NCI-H1436 (cell line): ENCODE measurements at places on chromosomes 13 and 19.

DNA sequence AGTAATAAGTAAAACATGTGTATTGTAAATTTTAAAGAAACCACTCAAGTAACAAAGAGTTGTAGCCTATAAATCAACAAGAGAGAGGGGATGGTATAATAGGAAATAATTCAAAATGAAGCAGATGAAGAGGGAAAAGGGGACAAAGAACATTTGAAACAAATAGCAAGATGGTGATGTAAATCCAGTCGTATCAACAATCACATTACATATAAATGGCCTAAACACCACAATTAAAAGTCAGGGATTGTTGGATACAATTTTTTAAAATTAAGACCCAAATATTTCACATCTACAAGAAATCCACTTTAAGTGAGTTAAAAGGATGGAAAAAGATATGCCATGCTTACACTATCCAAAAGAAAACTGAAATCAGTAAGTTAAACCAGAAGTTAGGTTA, 15.2 kb downstream of the FNDC3A start:
- DNase-seq, result no peak

GRCh38 chr19:16676101-16676798, 15.3 kb downstream of the TMEM38A start:
- DNase-seq, result no peak

DNA sequence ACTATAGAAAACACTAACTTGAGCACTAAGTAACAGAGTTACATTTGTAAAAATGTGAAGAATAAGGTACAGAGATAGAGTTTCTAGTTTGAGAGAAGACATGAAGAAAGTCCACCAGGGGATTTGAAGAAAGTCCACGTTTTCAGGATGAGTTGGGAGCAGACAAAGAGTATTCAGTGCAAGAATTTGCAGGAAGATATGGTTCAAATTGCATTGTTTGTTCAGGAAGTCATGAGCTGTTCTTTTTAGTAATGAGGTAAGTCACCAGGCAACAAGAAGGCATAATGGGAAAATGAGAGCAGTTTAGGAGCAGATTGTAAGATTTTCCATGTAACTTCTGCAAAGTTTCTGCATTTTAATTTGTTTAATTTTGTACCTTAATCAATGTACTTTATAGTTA, 618.0 kb downstream of the DACH1 start:
- DNase-seq, result no peak

DNA sequence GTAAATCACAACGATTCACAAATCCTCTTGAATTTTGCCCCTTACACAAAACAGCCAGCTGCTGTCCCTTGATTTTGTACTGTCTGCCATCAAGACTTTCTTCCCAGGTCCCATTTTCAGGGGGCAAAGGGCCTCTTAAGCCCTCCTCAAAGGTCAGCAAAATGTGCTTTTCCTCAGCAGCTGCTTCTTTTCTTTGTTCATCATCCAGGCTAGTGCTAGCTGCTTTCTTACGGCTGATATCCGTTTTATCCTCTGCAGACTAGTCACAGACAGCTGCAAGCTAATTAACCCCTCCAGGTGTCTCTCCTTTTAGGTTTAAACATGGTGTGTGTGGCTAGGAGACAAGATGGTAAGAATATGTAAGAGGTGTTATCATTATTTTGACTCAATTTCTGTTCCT, 90.9 kb downstream of the NALCN start:
- peak; percentile 44 for DNase-seq

DNA sequence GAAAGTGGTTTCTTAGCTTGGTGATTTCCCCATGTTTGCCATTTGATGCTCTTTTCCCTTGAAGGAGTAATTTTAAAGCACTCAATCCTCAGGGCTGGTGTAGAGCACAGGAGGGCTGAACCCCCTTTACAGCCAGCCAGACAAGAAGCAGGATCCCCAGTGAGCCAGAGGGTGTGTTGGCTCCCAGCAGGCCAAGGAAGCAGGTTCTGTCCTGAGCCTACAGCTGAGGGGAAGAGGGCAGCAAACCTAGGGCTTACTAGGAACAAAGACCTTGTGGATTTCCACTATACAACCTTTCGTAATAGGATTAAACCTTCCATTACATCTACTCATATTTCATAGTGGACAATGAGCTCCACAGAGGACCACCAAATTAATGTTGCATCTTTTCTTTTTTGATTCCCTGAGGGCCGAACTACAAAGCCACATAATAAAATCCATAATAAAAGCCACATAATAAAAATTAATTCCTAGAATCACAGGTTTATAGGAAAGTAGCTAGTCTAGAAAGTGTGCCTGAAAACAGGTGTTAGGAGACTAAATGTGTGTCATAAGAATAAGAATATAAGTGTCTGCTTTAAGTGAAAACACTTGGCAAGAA, 300.2 kb downstream of the DCLK1 start:
- no peak for DNase-seq

DNA sequence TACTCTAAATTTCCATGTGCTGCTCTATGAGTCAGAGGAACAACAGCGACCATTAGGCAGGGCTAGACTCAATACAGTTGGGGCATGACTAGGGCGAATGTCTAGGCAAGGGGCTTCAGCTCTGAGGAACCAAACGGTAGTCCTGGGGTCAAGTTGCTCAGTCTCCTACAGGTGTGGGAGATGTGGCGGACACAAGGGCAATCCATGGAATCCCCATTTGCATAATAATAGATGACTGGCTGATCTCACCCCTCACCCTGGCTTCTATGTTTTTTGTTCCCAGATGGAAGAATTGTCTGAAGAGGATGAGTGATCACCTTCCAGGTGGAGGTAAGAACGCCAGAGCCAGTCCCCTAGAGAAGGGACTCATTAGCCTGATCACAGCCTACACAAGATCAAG, 1048.2 kb upstream of the MIR17HG start:
- no peak for DNase-seq

GRCh38 chr13:49536144-49536873, 40.6 kb downstream of the PHF11 start:
- DNase-seq, result no peak

- no peak for DNase-seq
Observed at GRCh38 chr13:55229906-55230569, 1910.7 kb upstream of the PRR20A start.

DNA sequence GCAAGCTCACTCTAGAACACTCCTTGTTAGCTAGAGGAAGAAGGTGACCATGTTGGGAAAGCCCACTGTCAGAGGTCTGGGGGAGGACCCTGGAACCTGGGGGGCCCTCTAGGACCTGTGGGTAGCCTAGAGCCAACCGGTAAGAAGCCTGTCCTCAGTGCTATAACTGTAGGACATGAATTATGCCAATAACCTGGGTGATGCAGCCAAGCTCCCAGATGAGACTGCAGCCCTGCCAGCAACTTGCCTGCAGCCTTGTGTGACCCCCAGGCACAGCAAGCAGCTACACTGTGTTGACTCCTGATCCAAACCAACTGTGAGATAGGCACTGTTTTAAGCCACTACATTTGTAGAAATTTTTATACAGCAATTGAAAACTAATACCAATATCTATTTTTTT, 122.3 kb downstream of the MIPEP start:
- no peak for DNase-seq
